T-helper 9 cell (primary cell): ENCODE measurements at places on chromosomes 6 and 20.
A peak's percentile ranks its signal among the peaks of the same experiment; 100 is the strongest.

- no peak for DNase-seq
Observed at GRCh38 chr6:11760015-11760473, 18.6 kb downstream of the ADTRP start.

- no peak for DNase-seq
Observed at GRCh38 chr6:21444711-21445260, 148.8 kb upstream of the SOX4 start.

DNA sequence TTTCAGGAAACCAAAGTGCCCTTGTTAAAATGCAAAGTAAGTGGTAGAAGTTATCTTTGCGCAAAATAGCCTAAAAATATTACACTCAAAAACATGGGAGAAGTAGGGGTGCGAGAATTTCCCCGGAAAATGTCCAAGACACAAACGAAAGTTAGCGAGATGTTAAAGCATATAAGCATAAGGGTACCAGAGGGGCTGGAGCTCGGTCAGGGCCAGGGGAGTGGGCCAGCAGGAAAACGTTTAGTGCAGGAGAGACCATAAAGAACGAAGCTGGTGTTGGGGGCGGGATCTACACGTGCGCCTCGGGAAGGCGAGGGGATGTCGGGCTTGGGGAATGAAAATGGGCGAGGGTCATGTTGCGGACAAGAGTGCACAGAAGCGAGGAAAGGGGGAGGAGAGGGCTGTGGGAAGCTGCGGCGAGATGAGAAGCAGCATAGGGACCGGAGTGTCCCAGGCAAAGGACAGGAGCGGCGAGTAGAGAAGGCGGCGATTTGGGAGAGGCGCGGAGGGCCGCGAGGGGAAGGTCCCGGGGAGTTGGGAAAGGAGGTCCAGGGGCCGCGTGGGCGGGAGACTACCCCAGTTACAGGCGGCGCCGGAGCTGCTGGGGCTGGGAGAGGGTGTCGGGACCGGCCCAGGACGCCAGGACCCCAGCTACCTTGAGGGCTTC, 600 bp downstream of the XPO5 start:
- DNase-seq = no peak

DNA sequence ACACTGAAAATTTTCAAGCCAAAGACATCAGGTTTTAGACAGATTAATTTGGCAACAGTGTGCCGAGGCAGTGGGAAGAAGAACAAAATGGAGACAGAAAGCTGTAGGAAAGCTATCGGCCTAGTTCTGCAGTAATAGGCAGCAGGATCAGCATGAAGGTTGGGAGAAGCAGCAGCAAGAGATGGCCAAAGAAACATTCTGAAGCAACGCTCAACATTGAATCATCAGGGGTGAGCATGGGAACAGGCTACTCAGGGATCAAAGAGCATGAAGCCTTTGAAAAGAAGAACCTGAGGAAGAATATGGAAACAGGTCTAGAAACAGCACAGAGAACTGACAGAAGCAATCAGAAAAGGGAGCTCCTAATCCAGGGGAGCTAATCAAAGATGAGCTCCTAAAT, 7.1 kb upstream of the DST start:
- no peak for DNase-seq

DNA sequence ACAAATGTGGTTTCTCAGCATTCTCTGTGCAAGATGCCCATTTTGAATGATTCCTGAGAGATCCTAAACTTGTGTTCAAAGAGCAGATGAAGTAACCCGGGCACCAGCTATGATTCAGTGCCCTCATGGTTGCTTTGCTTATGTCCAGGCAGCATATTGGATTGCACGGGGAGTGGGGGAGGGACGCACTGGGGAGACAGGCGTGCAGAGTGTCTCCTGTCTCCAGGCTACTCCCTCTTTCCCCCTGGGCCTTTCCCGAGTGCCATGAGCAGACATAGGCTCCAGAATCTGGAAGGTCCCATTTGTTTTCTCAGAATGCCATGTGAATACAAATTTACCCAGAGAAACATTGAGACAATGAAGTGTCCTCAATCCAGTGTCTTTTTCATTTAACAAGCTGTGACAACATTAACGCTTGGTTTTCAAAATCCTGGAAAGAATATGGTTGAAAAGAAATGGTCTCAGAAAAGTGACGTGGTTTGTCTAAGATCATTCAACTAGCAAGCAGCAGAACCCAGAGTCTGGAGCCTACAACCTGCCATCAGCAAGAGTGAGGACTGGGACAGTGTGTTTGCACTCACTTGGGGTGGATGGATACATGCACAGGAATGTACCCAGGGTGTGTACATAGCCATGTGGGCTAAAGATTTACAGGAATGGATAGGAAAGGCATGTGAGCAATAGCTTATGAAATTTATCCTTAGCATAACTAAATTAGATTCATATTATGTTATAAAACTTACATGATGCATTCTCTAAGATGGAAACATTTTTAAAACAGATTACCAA, 4.2 kb downstream of the SYNDIG1 start:
- no peak for DNase-seq

GRCh38 chr20:33839591-33839990, 28.4 kb downstream of the CHMP4B start:
- no peak for DNase-seq

GRCh38 chr20:32110727-32111126, 1.2 kb downstream of the TM9SF4 start:
- DNase-seq = no peak

GRCh38 chr6:169933839-169934698, 182.6 kb downstream of the ERMARD start:
- no peak for DNase-seq

GRCh38 chr20:62206388-62206775, 13.7 kb downstream of the HRH3 start:
- no peak for DNase-seq

- no peak for DNase-seq
Observed at GRCh38 chr6:50602292-50602691, 111.0 kb upstream of the TFAP2D start.

DNA sequence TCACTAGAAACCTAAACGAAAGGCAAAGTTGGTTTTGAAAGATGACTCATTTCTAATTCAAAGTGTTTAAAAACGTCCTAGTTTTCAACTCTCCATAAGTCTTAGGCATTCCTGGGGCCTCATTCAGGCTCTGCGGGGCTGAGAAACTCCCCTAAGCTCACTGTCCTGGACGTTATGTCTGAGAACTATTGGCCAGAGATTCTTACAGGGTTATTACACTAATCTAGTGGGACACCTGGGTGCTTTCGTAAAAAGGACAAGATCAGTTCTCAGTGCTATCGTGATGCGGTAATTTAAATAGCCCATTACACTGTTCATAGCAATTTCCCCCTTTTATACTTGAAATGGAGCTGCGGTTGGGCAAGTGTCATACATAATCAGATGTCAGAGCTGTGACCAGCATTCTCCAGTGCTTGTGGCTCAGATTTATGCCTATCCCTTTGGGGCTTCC, 280.9 kb downstream of the QKI start:
- no peak for DNase-seq

GRCh38 chr6:108115598-108116058, 41.1 kb upstream of the OSTM1 start:
- DNase-seq = no peak

DNA sequence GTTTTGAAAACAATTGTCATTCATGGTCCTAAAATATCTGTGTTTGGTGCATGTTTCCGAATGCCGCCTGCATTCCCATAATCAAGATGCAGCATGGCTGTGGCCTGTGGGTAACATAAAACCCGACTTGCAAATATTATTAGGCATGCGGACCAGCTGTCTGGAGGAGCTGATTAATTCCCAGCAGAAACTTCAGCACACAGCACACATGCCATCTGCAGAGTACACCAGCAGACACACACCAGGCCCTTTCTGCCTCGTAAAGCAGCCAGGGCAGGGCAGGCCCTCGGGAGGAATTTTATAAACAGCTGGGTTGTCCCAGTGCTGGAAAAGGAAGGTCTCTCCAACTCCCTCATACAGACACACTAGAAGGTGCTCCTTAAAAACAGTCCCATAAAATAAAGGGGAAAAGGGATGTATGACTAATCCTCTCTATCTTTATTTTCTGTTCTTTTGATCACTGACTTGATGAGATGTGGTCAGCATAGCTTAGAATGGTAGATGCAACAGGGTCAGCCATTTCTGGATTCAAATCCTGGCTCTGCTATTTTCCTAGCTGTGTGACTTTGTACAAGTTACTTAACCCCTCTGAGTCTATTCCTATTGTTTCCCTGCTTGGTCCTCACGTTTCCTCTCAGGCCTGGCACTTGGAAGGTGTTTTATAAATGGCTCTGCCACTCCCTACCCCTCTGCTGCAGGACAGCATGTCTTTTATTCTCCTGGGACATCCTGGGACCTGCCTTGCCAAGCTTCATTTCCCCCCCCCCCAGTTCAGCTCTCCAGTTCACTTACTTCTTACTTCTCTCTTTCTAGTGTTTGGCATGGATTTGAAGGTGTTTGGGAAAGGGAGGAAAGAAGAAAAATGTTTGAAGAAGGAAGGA, 85.9 kb upstream of the TRAF3IP2 start:
- no peak for DNase-seq

DNA sequence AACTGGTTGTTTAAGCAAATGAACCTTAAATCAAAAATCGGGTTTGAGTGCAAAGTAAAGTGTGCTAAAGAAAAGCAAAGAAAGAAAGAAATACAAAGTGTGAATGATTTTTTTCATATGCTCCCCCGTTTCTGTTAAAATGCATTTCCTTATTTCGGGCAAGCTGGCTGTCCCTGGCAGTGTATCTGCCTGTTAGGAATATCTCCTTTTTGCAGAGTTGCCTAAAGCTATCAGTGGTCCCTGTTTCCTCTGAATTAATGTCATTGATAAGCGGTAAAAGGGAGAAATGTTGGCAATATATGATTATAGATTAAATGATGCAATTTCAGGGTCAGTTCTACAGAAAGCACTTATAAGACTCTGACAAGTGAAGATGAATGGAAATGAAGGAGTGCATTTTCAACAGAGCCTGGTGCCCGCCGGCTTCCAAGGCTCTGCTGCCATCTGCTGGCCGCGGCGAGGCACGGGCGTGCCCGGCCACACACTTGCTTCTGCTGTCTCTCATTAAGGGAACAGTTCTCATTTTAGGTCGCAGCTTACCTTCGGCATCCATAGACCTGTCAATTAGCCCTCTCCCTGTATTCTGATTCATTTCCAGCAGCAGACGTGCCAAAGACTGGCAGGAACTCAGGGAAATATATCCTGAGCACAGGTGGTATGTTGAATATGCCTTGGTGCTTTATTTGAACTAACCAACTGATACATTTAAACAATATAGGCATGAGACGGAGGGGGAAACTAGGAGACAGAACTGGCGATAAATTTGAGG, 381.9 kb downstream of the C6orf118 start:
- peak; percentile 43 for DNase-seq

- no peak for DNase-seq
Observed at GRCh38 chr20:61662968-61663331, 402.7 kb downstream of the TAF4 start.

DNA sequence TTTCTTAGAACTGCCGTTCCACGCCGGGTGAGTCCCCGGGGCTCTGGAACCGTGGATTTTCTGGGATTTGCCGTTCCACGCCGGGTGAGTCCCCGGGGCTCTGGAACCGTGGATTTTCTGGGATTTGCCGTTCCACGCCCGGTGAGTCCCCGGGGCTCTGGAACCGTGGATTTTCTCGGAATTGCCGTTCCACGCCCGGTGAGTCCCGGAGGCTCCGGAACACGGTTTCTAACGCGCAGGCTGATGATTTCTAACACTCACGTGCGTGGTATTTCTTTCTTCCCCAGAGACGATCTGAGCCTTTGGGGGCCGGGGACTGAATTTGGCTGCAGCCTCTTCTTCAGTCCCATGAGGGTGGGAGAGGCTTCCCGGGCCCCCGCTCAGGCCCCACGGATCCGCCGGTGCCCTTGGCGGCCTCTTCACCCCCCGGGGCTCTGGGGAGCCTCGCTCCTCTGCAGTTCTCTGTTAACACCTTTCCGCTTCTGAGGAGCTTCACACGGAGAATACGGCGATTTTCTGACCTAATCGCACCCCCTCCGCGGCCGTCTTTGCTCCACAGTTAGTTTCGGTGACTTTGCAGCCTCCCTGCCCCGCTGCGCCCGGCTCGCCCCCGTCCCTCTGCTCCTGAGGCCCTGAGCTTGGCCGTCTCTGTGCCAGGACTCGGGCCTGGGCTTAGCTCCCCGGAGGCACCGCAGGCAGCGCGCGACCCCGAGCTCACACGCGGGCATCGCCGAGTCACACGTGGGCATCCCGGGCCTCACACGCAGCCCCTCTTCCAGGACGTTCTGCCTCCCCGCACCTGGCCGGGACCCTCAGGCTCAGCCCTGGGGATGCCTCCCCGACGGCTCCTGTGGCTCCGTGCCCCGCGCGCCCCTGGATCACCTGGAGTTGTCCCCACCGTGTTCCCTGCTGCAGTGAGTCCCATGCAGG, 7.2 kb upstream of the KIF25 start:
- DNase-seq = no peak

DNA sequence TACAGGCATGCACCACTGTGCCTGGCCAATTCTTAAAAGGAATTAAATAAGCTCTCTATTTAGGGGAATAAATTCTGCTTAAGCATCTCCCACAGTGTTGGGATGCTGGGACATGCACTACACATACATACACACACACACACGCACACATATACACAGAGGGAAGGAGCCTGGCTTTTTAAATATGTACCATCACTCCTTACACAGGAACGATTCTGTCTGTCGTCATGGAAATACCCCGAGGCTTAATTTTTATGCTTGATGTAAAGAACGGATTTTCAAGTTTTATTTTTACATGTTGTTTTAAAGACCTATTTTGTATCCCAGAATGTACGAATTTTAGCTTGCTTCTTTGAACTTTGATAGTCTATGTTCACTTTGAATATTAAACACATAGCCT, 95.3 kb downstream of the CD109 start:
- DNase-seq = no peak

- DNase-seq = no peak
Observed at GRCh38 chr20:38173237-38174156, 8.4 kb upstream of the TGM2 start.

- no peak for DNase-seq
Observed at GRCh38 chr6:11062715-11063114, 18.6 kb upstream of the ELOVL2 start.

GRCh38 chr6:108106261-108106660, 31.7 kb upstream of the OSTM1 start:
- DNase-seq = no peak

- no peak for DNase-seq
Observed at GRCh38 chr6:125784365-125784764, 6.4 kb upstream of the NCOA7 start.

- DNase-seq = no peak
Observed at GRCh38 chr6:111980143-111980542, 73.8 kb upstream of the CCN6 start.

DNA sequence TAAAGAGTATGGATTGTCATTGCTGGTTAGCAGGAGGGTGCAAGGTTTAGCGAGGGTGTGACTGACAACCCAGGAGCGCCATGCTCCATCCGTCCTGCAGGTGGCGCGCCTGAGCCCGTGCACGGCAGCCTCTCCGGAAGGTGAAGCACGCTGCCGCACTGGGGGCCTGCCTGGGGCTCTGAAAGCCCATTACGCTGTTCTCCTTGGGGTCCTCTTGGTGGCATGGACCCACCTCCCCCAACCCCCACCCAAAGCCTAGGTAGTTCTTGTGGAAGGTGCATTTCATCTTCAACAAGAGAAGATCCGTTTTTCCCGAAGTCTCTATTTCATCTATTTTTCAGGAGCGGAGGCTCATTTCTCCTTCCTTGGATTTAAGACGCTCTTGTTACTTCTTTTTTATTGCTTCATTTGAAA, 197.4 kb upstream of the KCNG1 start:
- DNase-seq = peak; percentile 42
